ENCODE measurements at places on chromosomes 7 and 10.

GRCh38 chr10:123549761-123550454 lies 116.2 kb upstream of the GPR26 start:
- DNase-seq: no peak

GRCh38 chr10:26438534-26439341 lies 597 bp downstream of the APBB1IP start:
- no peak for DNase-seq

- DNase-seq: peak; percentile 25
Measured at GRCh38 chr7:4738711-4739527, 36.5 kb upstream of the AP5Z1 start.

DNA sequence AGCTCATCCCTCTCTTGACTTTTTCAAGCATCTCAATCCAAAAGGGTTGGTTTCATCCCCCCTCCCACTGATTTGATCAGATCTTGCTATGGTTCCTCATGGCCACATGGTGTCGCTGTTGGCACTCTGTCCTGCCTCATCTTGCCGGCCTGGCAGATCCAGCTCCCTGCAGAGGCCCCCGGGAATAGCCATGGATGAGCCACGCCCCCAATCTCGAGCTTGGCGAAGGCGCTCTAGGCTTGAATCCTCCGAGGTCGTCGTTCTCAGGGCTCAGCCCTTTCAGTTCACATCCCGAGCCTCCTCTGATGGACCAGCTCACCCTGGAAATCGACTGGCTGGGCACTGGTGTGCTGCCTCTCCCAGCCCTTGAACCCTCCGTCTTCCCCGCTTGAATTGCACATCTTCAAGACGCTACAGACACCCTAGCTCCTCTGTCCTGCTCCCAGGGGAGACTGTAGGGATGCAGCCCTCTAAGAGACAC lies 628.7 kb downstream of the TYW1 start:
- peak; percentile 34 for DNase-seq

DNA sequence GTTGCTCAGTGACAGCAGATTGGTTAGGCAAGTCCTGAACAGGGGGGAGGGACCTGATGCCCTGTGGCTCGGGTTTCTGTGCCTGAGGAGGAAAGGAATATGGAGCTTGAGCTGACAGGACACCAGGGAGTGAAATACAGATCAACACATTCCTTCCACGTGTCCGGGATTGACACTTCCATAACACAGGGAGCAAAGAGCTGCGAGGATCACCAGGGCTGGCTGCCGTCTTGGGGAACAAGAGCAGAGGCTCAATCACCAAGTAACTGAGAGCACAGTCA lies 36.7 kb upstream of the EFCAB10 start:
- DNase-seq: no peak

GRCh38 chr7:47511699-47512370 lies 70.1 kb downstream of the TNS3 start:
- DNase-seq: no peak

DNA sequence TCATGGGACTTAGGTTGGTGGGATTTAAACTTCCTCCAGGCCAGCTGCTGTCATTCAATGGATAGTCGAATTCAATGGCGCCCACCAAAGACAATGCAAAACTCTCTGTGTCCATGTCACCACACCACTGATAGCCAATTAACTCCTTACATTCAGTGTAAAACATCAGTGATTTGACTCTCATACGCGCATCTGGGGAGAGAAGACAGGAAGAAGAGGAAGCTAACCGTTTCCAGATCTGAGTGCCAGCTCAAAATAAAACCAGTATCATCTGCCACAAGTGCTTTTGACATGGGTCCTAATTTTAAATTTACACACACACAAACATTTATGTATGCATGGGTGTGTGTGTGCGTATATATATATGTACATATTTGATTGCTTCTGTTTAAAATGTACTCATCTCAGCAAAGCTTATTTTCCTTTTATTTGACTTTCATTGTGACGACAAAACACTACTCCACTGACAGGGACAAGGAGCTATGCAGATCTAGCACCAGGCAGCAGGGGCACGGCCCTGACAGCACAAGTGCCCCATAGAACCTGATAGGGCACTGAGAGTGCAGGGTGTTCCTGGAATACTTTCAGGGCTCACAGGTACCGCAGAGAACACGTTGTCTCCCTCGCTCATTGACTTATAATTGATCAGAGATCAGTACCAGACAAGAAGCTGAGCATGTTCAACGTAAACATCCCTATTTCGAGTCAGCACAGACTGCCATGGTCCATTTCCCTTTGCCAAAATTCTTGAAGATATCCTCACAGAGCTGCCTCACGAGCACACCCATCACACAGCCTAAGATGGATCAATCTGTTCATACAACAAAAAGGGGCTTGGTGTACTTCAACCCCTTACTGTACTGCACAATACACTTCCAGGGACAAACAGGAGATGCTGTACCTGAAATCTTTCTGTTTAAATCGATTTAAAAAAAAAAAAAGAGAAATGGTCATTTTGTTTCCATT lies 176.1 kb downstream of the COBL start:
- peak; percentile 48 for DNase-seq

- DNase-seq: no peak
Measured at GRCh38 chr7:135706858-135707569, 21.0 kb downstream of the SLC13A4 start.

- DNase-seq: no peak
Measured at GRCh38 chr10:78771808-78772455, 296.8 kb upstream of the ZMIZ1 start.

DNA sequence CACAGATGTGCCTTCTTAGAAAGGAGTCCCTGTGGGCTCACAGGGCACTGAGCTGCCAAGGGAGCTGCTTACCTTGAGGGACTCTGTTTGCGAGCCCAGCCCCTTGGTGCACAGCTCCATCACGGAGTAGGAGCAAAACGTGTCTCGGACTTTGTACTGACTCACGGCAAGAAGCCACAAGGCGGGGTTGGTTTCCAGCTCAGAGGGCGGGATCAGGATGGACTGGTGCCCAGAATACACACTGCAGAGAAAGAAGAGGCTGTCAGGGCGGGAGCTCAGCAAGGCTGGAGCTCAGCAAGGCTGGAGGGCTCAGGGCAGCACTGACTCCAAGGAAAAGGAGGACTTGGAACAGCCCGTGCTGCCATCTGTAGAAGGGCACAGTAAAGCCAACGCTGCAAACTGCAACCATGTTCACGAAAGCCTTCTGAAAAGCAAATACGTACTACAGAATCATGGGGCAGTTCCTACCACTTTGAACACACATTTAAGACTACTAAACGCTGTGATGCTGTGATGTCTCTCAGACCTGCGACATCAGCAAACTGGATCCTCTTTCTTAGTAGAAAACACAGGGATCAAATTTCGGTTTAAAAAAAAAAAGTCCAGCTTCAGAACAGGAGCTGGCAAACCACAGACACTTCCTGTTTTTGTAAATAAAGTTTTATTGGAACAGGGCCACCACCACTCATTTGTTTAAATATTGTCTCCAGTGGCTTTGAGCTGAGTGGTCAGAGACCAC lies 194.3 kb downstream of the ZMYND11 start:
- DNase-seq: peak; percentile 31

- DNase-seq: no peak
Measured at GRCh38 chr7:92259610-92260247, 14.0 kb downstream of the ANKIB1 start.

GRCh38 chr7:94228223-94228622 lies 166.5 kb upstream of the COL1A2 start:
- DNase-seq: no peak

DNA sequence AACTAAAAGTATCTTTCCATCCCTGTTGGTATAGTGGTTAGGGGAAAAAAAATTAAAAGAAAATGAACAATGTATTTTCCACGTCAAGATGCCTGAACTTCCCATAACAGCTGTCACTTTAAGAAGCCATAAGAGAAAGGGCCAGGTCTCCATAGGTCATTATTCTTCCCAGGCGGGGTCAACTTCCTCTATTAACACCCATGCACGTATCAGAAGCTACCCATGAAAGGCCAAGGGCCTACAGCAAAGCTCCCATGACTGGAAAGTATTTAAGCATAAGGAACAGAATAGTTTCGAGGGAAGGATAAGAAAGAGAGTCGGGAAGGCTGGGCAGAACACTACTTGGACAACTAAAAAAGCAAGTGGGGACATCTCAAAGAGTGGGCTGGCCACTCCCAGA lies 40.1 kb downstream of the RBM28 start:
- DNase-seq: no peak

- no peak for DNase-seq
Measured at GRCh38 chr10:125344573-125345171, 184.3 kb upstream of the CTBP2 start.

GRCh38 chr7:17559388-17559787 lies 260.9 kb downstream of the AHR start:
- peak; percentile 69 for DNase-seq

DNA sequence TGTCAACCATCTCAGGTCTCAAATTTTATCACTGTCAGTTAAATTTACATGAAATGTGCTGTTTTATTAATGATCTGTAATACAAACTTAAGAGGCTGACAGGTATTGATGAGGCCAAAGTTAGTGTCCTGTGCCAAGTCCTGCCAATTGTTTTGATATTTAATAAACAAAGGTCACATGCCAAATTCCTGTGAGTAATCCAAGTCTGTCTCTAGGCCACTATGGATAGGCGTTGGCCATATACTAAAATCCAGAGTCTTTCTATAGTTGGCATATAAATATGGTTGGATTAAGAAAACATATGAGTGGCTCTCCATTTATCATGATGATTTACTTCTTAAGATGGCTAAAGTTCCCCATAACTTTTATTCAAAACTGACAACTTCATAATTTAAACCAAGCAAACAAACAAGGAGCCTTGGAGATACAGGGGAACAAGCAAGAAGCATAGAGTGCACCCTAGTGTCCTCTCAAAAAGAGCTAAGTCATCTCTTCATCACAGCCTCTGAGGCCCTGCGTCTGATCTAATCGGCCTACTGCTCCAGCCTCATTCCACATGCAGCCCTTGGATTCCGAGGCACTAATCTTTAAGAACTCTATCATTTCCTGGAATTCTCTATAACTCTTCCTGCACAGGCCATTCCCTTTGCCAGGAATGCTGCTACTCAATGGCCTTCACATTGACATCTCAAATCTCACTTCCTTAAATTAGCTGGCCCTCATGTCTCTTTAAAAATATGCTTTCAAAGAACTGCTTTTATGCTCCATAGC lies 32.7 kb upstream of the NRCAM start:
- no peak for DNase-seq

DNA sequence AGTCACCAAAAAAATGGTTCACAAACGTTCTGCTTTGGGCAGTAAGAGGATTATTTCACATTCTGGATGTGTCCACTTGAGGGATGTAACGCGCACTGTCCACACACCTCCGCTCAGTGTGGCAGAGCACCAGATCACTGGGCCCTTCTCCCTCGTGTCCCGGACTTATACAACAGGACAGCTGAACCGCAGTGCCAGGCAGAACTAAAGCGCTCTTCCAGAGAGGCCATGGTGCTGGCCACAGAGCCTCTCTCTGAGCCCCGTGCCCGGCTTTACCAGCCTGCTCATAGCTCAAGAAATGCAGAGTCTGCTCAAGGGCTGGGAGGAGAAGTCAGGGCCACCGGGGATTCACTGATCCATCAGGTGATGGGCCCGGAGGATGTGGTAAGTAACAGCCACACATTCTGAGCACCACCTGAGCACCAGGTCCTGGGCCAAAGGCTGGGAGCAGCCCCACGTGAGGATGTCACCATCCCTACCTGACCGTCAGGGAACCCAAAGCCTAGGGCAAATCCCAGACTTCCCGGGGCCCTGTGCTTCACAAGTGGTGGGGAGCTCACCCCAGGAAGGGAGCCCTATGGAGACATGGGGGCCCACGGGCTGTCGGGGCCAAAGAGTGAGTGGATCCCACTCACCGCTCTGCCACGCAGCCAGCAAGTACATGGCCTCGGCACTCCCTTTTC lies 74.9 kb downstream of the FAM53B start:
- no peak for DNase-seq

DNA sequence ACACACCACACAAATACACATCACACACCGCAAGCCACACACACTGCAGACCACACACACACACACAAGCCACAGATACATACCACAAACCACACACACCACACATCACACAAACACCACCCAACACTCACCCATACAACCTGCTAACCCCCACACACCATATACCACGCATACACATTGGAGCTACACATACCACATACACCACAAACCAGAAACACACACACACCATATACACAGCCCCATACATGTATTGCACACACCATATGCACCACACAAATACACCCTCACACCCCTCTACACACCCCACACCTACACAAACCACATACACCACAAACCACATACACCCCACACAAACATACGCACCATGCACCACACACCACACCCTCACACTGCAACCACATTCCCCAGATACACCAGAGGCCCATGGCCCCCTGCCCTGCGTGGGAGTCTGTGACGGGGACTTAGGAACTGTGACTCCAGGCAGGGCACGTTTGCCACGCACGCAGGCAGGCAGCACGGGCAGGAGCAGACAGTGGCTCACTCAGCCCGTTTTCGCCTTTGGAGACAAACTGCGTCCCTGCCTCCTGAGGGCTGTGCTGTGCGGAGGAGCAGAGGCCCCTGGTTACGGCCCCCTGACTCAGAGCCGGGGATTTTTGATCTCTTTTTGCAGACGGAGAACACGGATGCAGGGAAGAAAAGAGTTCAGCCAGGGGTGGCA lies 52.6 kb downstream of the TMEM209 start:
- no peak for DNase-seq

DNA sequence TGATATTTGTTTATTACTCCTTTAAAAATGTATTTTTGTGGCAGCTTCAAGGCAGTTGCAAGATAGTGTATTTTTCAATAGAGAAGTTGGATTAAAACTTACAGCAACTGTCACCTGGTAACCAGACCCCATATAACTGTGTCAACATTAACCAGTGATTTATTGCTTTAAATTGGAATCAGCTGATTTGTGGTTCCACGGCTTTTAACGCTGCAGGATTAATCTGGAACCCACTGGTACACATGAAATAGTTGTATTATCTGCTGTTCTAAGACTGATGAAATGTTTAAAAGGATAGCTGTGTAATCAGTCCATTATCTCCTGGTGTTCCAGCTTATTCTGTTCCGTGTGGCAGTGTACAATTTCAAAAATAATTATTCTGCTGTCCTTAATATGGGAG lies 180.2 kb downstream of the CELF2 start:
- DNase-seq: peak; percentile 0

- no peak for DNase-seq
Measured at GRCh38 chr7:77308792-77309191, 107.4 kb downstream of the GSAP start.

- DNase-seq: no peak
Measured at GRCh38 chr10:12499076-12499986, 150.0 kb downstream of the CAMK1D start.

- no peak for DNase-seq
Measured at GRCh38 chr10:22737587-22737986, 23.2 kb upstream of the PIP4K2A start.

- no peak for DNase-seq
Measured at GRCh38 chr10:24982319-24983112, 30.1 kb upstream of the PRTFDC1 start.

Data from DMS153 (cell line).